ENCODE measurements at places on chromosomes 12 and 14. TPM values are rescaled to one million over a fixed set of nuclear protein-coding genes. Genes with fewer than 3 reads are reported as not detected.

GRCh38 chr14:89422181-89422951 lies 5.3 kb upstream of the FOXN3 start:
- DNase-seq = no peak

DNA sequence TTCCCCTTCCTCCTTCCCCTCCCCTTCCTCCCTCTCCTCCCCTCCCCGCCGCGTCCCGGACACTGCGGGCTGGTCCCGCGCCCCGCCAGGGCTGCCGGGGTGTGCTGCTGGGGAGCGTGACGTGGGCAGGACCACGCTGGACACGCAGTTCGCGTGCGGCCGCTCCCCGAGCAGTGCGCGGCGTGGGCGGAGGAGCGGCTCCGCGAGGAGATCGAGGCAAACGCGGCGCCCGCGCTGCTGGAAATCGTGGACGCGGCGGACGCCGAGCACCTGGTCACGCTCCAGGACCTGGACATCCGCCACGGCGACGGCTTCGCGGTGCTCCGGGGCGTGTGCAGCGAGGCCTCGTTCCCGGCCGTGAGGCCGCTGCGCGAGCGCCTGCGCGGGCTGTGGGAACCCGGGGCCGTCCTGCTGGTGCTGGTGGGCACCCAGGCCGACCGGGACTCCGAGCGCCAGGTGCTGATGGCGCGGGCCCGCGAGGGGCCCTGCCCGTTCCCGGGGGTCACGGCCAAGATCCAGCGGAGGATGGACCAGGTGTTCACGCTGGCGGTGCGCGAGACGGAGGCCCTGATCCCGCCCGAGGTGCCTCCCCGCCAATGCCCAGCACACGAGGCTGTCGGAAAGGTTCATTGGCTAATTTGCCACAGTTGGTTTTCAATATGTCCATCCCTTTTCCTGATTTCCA lies 84.3 kb downstream of the TNFAIP2 start:
- peak; percentile 85 for DNase-seq

- DNase-seq = no peak
Measured at GRCh38 chr12:127711108-127711507, 555.9 kb upstream of the TMEM132C start.

DNA sequence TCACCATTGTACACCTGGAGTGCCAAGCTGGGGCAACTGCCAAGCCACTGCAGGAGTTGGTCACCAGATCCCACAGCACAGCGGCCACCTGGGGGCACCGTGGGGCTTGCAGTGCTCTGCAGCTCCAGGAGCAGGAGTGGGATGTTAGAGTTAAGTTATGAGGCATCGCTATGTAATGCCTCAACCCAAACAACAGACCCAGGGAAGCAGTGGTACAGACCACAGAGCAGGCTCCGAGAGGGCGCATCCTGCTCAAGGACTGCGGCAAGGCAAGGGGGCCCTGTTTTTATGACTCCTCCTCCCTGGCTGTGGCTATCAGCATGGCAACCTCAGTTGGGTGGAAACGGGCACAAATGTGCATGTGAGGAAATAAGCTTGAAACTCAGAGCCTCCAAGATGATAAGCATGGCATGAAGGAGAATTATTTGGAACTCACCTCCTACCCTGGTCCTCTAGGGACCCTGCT lies 63.1 kb downstream of the ARL6IP4 start:
- peak; percentile 64 for DNase-seq

DNA sequence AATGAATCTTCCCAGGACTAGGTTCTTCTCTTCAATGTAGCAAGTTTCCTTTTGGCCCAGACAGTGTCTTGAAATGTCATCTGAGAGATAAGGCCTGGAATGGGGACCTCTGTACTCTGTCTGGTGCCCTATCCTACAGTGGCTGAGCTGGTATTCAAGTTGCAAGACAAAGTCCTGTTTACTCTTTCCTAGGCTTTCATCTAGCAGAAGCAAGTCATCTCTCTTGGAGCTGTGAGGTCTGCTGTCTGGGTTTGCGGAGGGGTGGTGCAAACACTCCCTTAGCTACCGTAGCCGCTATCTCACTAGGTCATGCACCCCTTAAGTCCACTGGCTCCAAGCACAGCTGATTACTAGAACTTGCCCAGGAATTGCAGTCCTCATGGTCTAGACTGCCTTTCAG lies 149.7 kb upstream of the SLC16A7 start:
- DNase-seq = no peak

- no peak for DNase-seq
Measured at GRCh38 chr12:128784030-128784760, 39.6 kb downstream of the SLC15A4 start.

DNA sequence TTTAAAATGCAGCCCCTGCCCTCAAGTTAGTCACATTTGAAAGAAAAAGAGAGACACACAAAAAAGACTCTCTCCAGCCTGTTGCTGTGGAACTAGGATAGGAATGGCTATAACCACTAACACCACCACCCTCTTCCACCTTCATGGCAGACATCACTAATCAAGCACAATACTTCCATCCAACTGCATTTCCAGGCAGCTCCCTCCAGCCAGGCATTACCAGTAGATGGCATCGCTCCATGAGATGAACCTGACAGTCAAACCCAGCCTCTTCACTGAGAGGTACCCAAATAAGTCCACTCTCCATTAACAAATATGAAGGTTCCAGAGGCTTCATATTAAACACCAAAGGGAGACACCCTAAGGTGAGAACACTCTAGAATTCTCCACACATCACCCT lies 24.4 kb downstream of the SLC8B1 start:
- no peak for DNase-seq

DNA sequence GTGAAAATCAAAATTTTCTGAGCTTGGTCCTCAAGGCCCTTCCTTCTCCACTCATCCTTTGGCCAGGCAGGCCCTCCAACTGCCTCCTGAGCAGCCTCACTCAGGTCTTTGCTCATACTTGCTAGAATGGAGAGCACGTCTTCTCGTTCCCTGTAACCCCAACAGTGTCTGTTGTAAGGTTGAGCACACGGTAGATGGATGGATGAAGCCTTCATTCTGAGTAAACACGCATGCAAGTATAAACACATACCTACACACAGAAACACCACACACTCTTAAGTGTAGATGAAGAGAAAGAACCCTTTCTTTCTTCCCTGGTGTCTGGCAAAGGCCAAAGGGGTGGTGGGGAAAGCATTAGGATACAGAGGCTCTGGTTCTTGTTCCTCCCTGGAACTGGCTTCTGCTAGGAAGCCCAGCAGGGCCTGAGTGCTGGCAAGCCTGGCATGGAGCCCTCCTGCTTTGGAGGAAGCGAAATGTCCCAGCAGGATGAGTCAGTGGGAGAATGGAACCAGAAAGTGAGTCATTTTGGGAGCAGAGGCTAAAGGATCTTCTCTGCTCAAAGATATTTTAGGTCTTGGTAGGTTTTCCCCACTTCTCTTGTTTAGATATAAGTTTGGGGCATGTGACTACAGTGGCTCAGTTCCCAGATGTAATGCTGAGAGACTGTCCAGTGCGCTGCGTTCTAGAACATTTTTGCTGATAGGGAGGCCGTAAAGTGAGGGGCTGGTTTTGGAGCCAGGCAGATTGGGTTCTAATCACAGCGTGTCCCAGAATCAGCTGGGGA lies 127.4 kb downstream of the CACNA1C start:
- no peak for DNase-seq

- no peak for DNase-seq
Measured at GRCh38 chr14:77306416-77306815, 14.3 kb downstream of the POMT2 start.

GRCh38 chr14:96091149-96091693 lies 52.1 kb downstream of the C14orf132 start:
- no peak for DNase-seq

DNA sequence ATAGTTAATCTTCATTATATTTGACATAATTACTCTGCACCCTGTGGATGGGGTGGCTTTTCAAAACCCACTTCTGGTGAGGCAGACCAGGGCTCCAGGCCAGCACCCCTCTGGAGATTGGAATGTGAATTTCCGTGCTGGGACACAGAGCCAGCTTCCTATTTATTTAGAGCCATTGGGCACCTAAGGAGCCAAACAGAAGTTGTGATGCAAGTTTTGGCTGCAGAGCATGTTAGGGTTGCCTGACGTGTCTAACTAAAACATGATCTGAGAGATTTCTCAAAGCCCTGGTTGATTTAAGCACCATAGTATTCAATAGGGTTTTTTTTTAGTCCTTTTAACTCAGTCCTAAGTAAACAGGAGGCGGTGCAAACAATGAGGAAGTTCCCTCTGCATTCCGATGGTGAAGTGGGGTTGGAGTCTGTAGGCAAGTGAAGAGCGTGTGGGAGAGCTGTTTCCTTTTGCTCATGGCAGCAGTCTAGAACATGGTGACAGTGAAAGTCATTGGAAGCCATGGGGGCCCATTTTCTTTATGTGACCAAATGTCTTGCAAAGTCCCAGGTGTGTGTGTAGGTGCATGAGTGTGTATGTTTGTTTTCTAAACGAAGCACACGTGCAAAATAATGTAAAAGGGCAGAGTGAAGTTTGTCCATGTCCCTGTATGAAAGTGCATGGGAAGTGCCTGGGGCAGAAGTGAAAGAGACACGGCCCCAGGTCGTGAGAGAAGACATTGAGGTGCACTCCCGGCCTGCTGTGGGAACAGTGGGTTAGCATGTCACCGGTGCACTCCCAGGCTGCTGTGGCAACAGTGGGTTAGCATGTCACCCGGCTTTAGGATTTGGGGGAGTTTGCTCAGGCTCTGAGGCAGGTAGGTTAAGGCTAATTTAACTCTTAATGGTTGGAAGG lies 117.7 kb downstream of the PRKCH start:
- DNase-seq = no peak

- DNase-seq = no peak
Measured at GRCh38 chr14:94014382-94014781, 11.8 kb upstream of the OTUB2 start.

DNA sequence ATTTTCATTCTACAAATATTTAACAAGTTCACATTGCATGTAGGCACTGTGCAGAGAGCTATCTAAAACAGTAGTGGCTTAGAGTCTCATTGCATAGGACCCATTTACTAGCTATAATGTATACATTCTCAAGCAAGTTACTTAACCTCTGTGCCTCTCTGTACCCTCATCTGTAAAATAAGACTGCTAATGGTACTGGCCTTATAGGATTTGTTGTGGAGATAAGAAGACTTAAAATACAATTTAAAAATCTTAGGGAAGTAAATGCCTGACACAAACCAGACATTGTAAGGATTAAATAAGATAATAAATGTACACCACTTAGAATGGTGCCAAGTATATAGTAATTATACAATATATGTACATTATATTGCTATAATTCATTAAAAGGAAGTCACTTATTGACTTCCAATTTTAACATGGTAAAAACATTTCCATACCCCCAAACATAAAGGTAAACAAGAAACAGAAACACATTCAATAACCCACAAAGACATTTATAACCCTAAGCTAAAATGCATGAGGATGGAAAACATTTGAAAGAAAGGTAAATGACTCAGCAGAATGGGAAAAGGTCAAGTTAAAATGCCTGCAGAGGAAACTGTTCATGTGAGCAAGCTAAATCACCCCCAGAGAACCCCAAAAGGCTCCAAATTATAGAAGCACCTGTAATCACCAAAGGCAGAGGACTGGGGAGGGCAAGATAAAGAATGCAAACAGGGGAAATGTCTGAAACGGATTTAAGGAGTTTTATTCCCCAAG lies 30.8 kb downstream of the RPS6KA5 start:
- DNase-seq = no peak

- peak; percentile 4 for DNase-seq
Measured at GRCh38 chr12:67969134-67969802, 20.0 kb upstream of the IFNG-AS1 start.

GRCh38 chr12:120132054-120132836 lies 15.7 kb upstream of the RAB35 start:
- DNase-seq = no peak

GRCh38 chr12:104999347-104999685 lies 13.2 kb downstream of the NOPCHAP1 start:
- no peak for DNase-seq

DNA sequence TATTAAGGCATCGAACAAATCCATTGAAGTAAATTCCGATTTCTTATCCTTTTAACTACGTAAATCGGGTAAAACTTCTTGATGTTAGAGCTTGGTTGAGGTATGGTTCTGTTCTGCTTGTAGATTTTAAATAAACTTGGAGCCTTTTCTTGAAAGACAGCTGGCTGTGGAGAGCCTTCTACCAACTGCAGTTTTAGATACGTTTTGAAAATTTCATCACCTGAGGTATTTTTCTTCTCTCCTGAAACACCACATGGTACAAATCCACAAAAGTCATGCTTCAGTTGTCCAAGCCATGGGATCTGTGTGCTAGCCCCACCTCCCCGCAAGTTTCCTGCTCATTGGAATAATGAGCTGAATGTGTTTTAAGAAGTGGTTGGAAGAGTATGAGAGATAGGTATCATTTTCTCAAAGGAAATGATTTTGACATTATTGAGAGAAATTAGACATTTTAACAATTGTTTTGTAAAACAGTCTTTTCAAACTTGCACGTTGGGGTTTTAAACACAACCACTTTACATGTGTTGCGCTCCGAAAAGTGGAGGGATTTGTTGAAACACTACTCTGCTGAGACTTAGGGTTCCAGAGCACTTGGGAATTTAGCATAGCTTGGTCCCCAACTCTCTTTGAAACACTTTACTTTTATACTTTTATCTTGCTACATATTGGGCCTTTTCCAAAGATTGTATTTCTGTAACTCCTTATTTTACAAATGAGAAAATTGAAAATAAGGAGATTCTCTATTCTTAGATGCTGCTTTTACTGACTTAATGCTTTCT lies 1.4 kb downstream of the PPM1A start:
- DNase-seq = peak; percentile 10

DNA sequence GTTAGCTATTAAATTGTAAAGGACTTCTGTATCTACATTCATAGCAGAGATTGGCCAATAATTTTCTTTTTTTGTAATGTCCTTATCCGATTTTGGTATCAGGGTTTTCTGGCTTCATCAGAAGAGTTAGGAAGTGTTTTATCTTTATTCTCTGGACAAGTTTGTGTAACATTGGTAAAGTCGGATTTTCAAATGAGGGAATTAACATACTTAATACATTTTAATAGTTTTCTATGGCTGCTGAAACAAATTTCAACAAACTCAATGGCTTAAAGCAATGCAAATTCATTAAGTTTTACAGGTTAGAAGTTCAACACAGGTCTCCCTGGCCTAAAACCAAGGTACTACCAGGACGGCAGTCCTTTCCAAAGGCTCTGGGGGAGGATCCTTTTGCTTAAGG lies 13.2 kb upstream of the SLC8A3 start:
- no peak for DNase-seq

- no peak for DNase-seq
Measured at GRCh38 chr14:77290705-77291104, 19.7 kb upstream of the NGB start.

Gene ZNF891
- 1.5 TPM for polyA plus RNA-seq

Gene CLEC4A
- polyA plus RNA-seq = 0.99 TPM

Gene NPAS3
- polyA plus RNA-seq = 5.0 TPM

Gene ACSM4
- polyA plus RNA-seq = not detected

Gene GDF3
- polyA plus RNA-seq = not detected

Gene MYBPC1
- 4,608 TPM for polyA plus RNA-seq

Gene TAS2R43
- not detected for polyA plus RNA-seq

Gene MDM2
- polyA plus RNA-seq = 46.1 TPM

Gene PZP
- 0.26 TPM for polyA plus RNA-seq

Gene GPR68
- 0.62 TPM for polyA plus RNA-seq

Gene SELPLG
- polyA plus RNA-seq = 4.5 TPM

All from muscle of back (tissue), 13 donors.